ENCODE measurements at places on chromosomes 16 and 17.

GRCh38 chr16:4572715-4573114 lies 16.6 kb downstream of the C16orf96 start:
- DNase-seq: no peak

DNA sequence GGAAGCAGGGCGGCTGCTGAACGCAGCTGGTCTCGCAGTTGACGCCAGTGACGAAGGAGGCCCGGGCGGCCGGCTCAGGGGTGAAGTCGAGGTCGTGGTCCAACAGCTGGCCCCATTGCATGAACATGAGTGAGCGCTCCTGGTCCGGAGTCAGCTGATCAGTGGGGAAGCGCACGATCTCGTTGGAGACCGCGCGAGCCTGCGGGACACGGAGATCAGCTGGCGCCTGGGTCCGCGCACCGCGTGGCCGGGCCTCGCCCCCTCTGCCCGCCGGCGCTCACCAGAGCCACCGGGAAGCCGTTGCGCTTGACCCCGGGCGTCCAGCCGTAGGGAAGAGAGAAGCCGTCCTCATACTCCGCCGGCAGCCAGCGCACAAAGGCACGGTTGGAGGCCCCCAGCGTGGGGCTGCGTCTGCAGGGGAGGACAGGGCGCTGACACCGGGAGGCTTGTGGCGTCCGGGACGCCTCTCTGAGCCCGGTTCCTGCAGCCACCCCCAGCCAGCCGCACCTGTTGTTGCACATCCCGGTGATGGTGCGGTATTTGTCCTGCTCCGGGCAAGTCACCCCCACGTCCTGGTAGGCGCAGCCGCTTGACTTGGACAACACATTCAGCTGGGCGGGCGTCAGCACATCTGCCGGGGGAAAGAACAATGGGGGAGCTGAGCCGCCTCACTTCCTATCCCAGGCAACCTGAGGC lies 1.6 kb downstream of the MPO start:
- no peak for DNase-seq

- DNase-seq: no peak
Measured at GRCh38 chr17:79862238-79862637, 23.0 kb upstream of the CBX4 start.

GRCh38 chr16:57873218-57873617 lies 70.9 kb upstream of the KIFC3 start:
- no peak for DNase-seq

DNA sequence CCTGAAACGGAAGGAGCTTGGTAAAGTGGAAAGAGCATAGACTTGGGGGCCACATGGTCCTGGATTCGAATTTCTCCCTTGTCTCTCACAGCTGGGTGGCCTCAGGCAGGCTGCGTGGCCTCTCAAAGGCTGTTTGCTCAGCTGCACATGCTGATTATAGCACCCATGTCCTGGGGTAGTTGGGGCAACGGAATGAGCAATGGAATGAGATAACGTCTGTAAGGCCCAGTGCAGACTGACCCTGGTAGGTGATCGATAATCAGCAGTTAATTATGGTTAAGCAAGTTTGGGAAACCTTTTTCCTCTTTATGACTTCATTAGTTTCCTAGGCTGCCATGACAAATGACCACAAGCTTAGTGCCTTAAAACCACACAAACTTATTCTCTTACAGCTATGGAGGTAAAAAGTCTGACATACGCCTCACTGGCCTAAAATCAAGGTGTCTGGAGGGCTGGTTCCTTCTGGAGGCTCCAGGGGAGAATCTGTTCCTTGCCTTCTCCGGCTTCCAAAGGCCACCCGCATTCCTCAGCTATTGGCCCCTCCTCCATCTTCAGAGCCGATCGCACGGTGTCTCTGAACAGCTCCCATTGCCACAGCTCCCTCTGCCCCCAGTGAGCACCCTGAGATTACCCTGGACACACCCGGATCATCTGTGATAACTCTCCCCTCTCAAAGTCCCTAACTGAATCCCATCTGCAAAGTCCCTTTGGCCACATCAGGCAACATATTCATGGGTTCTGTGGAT lies 294.9 kb upstream of the FOXF1 start:
- no peak for DNase-seq

DNA sequence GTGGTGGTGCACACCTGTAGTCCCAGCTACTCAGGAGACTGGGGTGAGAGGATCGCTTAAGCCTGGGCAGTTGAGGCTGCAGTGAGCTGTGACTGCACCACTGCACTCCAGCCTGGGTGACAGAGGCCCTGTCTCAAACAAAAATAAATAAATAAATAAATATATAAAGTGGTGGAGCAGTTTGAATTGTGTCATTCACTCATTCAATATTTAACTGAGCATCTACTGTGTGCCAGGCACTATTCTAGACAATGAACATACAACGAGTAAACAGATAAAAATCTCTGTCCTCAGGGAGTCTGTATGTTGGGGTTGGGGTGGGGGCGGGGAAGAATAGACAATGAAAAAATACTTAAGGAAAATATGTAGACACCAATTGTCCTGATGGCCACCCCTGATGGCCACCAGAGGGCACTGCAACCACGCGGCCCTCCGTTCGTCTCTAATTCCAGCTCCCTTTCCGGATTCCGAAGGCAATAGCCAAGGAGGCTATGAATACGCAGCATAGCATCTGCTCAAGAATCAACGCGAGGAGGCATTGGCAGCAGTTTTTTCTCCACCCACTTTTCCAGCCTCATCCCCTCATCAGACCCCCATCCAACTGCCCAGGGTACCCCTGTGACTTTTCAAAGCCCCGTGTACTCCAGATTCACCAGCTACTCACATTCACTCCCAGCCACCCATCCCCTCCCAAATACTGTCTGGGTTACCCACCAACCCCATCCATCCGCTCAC lies 21.4 kb downstream of the QPRT start:
- peak; percentile 6 for DNase-seq

DNA sequence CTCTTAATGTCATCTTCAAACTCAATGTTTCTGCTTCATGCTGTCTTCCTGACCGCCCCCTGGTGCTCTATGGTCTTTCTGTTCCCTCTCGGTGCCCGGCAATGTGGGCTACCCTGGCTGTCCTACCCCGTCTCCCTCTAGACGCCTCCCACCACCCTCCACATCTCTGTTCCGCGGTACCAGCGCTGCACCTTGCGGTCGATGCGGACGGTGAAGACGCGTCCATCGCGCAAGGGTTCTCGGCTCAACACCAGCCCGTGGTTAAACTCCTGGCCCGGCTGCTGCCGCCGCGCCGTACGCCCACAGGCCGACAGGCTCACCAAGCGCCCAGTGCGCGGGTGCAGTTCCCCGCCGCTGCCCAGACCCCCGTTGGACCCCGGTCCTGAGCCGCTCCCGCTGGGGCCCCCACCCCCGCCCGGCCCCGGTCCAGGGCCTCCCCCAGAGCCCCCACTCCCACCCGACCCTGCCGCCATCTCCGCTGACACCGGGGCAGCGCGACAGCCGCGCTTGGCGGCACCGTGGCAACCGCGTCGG lies at the start of gene NEURL4:
TSS of gene NEURL4 (minus strand) at position 496 of the 534 bp plus-strand sequence. CDS start at position 473, 23 bp downstream.
- DNase-seq: no peak

GRCh38 chr17:41586863-41587495 lies at the start of gene KRT14:
TSS of gene KRT14 (minus strand) at chr17:41586895. CDS start at chr17:41586834, 61 bp downstream.
- no peak for DNase-seq

DNA sequence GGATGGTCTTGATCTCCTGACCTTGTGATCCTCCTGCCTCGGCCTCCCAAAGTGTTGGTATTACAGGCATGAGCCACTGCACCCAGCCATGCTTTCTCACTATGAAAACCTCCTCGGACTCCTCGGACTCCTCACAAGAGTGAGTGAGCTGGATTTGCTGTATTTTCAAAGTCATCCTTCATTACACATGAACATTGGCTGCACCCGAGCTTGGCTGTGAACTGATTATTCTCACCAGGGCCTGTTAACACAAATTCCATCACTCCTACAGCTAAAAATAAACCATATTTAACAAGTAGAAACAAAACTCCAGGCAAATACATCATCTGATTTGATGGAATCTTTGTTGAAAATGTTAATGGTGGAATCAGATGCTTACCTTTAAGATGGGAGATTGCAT lies 50.3 kb downstream of the PITPNC1 start:
- no peak for DNase-seq

DNA sequence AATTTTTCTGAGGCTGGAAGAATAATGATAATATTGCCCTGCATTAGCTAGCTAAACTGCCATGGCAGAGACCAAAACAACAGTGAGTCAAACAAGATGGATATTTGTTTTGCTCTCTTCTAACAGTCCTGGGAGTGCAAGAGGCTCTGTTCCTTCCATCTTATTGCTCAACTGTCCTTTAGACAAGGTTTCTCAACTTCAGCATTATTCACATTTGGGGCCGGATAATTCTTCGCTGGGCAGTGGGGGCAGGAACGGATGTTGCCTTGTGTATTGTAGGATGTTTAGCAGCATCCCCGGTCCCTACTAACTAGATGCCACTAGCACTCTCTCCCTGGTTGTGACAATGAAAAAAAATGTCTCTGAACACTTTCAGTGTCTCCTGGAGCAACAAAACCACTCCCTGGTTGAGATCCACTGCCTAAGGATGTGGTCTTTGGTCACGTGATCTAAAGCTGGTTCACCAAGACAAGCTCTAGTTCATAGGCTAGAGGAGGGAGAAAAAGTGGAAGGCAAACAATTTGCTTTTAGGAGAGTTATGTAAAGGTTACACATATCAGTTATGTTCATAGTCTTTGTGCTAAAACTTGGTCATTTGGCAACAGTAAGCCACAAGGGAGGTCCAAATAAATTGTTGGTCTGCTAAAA lies 144.4 kb downstream of the PCTP start:
- DNase-seq: no peak

- no peak for DNase-seq
Measured at GRCh38 chr16:86569701-86570447, 3.2 kb downstream of the FOXC2 start.

DNA sequence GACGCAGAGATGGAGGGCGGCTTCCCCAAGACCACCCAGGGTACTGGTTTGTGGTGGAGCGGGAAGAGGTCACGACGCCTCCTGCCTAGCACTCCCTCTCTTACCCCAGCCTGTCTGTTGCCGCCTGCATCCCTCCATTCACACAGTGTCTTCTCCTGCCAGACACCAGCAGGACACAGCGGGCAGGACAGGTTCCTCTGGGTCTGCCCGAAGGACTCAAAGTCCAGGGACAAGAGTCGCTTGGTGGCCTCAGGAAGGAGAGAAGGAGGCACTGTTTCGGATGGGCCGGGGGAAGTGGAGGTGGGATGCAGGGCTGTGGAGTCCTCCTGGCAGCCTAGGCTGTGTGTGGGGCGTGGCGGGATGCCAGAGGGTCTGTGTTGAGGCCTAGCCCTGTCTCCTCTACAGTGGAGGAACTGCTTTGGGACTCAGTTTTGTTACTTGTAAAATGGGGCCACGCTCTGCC lies 19.6 kb upstream of the TNS4 start:
- DNase-seq: no peak

DNA sequence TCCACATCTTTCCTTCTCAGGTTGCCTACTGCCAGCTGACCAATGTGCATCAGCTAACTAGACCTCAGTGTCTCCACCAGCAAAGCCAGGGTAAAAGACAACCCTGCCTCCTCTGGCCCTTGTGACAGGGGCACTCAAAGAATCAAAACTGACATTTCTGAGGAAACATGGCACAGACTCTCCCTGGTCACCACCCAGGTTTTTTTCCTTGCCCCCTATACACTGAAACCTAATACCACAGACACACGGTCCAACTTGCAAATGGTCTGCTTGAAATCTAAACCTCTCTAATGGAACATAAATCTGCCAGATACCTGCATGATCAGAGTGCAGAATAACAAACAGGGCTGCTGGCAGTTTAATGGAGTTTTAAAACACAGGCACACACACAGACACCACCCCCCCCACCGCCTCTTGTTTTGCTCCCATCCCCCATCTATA lies 19.5 kb upstream of the CORO6 start:
- no peak for DNase-seq

- DNase-seq: no peak
Measured at GRCh38 chr17:36755586-36755985, 154.2 kb downstream of the MRM1 start.

GRCh38 chr17:56478836-56479447 lies 114.6 kb upstream of the NOG start:
- DNase-seq: no peak

- DNase-seq: no peak
Measured at GRCh38 chr16:19384656-19385055, 33.0 kb upstream of the TMC5 start.

GRCh38 chr16:24534620-24535019 lies 4.7 kb upstream of the RBBP6 start:
- no peak for DNase-seq

- peak; percentile 38 for DNase-seq
Measured at GRCh38 chr17:75588596-75589011, 1.0 kb downstream of the MYO15B start.

DNA sequence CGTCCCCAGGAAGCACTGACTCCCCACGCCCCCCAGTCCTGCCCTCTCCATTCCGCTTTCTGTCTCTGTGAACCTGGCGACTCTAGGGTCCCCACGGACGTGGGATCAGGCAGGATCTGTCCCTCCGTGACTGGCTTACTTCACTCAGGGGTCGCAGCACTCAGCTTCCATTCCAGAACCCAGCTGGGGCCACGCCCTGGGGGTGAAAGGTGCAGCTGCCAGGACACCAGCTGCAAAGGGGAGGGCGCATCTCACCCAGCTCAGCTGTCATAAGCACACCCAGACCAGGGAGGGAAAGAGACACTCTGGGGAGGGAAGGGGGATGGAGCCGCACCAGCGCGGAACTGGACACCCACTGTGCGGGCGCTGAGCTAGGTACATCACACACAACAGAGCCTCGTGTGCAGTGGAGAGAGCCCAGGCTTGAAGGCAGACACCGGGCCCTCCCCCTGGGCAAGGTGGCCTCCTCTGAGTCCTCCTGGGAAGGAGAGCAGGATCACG lies 18.5 kb upstream of the HEXD start:
- DNase-seq: no peak

DNA sequence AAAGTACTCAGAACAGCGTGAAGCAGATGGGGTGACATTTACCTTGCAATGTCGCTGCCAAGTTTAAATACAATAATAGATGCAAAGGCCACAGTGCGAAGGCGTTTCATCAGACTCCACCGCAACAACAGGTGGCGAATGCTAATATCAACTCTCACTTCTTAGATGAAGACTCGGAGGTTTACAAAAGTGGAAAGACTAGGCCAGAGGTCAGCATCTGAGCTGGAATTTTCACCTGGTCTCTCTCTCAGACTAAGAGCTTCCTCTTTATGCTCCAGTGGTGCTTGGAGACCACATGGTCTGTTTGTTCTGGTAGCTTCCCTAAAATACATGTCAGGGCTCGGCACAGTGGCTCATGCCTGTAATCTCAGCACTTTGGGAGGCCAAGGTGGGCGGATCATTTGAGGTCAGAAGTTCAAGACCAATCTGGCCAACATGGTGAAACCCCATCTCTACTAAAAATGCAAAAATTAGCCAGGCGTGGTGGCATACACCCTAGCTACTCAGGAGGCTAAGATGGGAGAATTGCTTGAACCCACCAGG lies 169.1 kb downstream of the XYLT1 start:
- DNase-seq: no peak
